Progenitor cell of endocrine pancreas (in vitro differentiated cells): ENCODE measurements at places on chromosomes 6 and 20. TPM values are rescaled to one million over a fixed set of nuclear protein-coding genes. Genes with fewer than 3 reads are reported as not detected.

WASF1 gene
- total RNA-seq = 45.6 and 46.4 TPM in 2 replicates

SPATA25 gene
- 3.6 and 4.2 TPM in 2 replicates for total RNA-seq

DNA sequence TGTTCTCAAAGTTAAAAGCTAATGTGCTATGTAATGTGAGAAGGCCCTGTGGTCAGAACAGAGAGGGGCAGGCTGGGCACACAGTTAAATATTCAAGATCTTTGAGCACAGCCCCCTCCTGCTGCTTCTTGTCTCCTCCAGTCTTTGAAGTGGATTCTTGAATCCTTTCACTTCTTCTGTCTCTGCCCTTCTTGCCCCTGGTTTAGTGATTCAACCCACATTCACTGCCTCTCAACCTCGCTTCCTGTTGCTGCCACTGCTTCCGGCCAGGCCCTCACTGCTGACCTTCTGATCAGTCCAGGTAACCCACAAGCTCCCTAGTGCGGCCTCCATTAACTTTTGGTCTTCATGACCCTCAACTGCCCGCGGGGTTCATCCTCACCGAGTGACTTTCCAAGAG, 417.3 kb upstream of the NOX3 start:
- H3K4me3 ChIP-seq = no peak overlapping the region
- H3K27me3 ChIP-seq = no peaks in the 10 kb centered on the region
- no peak for DNase-seq

GRCh38 chr20:3866464-3866863, 19.8 kb downstream of the MAVS start:
- H3K4me1 ChIP-seq = no peaks in the 10 kb centered on the region
- no peaks in the 10 kb centered on the region for H3K27me3 ChIP-seq
- DNase-seq = no peak

DNA sequence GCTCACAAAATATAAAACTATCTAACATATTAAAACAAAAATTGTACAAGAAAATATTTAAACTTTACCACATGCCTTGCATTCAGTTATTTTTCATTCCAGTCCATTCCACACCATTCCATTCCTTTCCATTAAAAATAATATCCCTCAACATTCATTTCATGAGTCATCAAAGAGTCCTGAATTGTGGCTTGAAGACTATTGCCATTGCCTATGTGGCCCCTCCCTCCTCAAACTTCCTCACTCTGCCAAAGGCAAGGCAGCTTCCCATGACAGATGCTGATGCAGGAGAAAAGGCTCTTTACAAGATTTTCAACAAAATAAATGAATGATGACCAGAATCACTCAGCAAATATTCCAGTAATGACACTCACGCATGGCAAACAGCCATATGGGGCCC, 31.7 kb downstream of the IL20RA start:
- no peak overlapping the region for H3K27ac ChIP-seq
- H3K36me3 ChIP-seq = no peaks in the 10 kb centered on the region
- no peak overlapping the region for H3K4me3 ChIP-seq
- no peak for DNase-seq
- no peaks in the 10 kb centered on the region for H3K27me3 ChIP-seq

HDGFL1 gene
- not detected in 2 replicates for total RNA-seq

- no peak overlapping the region for H3K4me3 ChIP-seq
- H3K27ac ChIP-seq = no peak overlapping the region
- DNase-seq = no peak
- no peaks in the 10 kb centered on the region for H3K36me3 ChIP-seq
- no peaks in the 10 kb centered on the region for H3K27me3 ChIP-seq
These were observed 37.7 kb upstream of the SIRPA start for GRCh38 chr20:1857466-1857865.

DNA sequence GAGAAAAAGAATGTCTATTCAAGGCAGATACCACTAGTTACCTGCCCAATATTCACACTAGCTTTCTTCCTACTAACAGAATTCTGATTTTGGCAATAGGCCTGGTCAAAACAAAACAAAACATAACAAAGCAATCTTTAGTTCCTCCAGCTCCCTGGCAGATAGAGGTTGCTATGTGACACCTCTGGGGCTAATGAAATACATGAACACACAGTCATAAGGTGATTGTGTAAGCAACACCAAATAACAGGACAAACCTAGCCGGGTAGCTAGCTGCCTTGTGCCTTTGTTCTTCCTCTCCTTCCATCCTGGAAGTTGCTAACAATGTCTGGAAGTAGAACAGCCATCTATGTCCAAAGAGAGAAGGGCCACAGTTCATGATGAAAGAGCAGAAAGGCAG, 6.0 kb upstream of the HMGN3 start:
- DNase-seq = no peak
- H3K27ac ChIP-seq = no peak overlapping the region
- H3K4me1 ChIP-seq = peaks cover 8% of the 10 kb centered on the region
- H3K36me3 ChIP-seq = no peaks in the 10 kb centered on the region
- H3K27me3 ChIP-seq = no peaks in the 10 kb centered on the region

TNFRSF21 gene
- total RNA-seq = 46.3 and 49.7 TPM in 2 replicates

- H3K4me3 ChIP-seq = no peak overlapping the region
- H3K36me3 ChIP-seq = no peaks in the 10 kb centered on the region
- no peak overlapping the region for H3K27ac ChIP-seq
- peaks cover 35% of the 10 kb centered on the region for H3K27me3 ChIP-seq
- no peaks in the 10 kb centered on the region for H3K4me1 ChIP-seq
These were observed 33.8 kb downstream of the SUMO4 start for GRCh38 chr6:149433881-149434280.

VSTM2L gene
- total RNA-seq = 5.0 and 6.2 TPM in 2 replicates

KIFC1 gene
- 45.5 and 46.6 TPM in 2 replicates for total RNA-seq

CCN6 gene
- total RNA-seq = not detected in 2 replicates

DPPA5 gene
- not detected in 2 replicates for total RNA-seq

DNA sequence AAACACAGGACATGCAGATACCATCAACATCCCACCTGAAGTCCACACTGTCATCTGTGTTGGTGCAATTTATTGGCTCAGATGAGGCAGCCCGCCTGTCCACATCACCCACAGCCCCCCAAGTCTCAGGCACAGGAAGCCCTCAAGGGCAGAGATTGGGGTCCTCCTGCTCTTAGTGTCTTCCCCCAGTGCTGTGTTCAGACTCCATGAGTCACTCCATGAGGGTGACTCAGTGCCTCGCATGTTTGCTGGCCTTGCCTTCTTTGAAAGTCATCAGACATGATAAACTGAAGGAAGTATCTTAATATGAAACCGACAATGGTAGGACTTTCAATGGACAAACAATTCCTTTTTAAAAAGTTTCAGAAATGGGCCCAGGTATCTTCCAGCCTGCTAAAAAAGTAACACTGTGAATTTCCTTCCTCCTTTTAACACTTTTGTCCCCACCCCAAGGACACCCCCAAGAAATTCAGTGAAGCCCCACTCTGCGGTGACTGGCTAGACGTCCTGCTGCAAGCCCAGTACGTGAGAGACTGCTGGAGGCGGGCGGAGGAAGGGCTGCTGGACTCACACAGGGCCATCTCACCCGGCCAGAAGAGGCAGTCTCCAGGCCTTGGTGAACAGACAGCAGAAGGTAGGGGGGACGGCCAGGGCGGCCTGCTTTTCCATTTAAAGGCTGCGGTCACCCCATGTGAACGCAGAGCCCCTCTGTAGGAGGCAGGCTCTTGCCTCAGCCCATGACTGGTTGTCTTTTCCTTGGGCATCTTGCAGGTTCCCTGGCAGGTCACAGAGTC, 43.0 kb upstream of the KCNK16 start:
- H3K4me1 ChIP-seq = no peaks in the 10 kb centered on the region
- no peak overlapping the region for H3K4me3 ChIP-seq
- peaks cover 16% of the 10 kb centered on the region for H3K27me3 ChIP-seq
- H3K27ac ChIP-seq = no peak overlapping the region
- no peak for DNase-seq
- no peaks in the 10 kb centered on the region for H3K36me3 ChIP-seq

EDN1 gene
- total RNA-seq = 2.0 and 2.6 TPM in 2 replicates

DNA sequence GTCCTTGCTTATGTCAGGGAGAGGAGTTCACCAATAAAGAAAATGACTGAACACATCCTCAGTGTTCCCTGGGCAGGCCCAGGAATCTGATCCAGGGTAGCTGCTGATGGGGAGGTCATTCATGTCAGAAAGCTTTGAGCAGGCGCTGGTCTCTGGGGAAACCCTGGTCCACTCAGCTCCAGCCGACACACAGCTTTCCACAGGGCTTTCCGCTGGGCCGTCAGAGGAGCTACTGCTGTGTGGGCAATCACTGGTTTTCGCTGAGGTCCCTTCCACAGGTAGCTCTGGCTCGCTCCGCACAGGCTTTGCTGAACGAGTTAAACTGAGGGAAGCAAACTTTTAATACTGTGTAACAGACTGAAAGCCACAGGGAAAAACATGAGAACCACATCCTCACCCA, 17.5 kb upstream of the ANKRD60 start:
- no peak overlapping the region for H3K27ac ChIP-seq
- H3K4me1 ChIP-seq = no peaks in the 10 kb centered on the region
- H3K4me3 ChIP-seq = no peak overlapping the region
- H3K27me3 ChIP-seq = no peaks in the 10 kb centered on the region
- DNase-seq = no peak
